Hematopoietic multipotent progenitor cell treated with erythropoietin and hydrocortisone succinate and interleukin-3 and kit ligand, for 4 days (in vitro differentiated cells): ENCODE measurements at places on chromosomes 6 and 20.

DNA sequence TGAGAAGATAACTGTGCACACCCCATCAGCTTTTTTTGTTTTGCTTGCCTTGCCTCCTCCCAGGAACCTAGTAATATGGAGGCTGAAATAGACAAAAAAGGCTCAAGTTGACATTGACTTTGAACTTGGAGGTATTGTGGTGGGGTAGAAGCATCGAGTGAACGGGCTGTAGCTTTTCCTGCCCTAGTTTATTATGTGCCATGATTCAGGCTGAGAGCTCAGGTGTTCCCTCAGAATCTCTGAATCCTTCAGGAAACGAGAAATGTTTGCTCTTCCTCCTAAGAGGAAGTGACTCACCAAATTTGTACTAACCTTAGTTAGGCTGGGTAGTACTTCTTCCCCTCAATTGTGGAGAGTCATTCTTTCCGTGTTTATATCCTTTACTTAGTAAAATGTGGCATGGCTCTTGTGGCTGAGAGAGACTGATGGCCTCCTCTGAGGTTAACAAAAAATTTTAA lies 98.8 kb downstream of the SASH1 start:
- DNase-seq = peak; percentile 15

DNA sequence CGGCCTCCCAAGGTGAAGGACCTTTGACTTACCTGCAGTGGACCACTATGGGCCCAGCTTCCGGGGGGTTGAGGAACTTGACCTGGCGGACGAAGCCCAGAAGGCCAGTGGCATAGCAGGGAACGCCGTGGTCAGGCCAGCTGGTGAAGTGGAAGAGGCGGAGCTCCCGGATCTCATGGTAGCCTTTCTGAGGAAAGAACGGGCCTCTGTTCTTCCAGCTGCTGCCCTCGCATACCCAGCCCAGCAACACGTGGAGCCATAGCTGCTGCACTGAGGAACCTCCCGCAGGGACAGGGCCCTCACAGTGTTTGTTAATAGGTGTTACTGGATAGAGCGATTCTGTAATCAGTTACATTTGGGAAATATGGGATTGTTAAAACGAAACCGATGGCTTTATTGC lies 492.1 kb upstream of the CHD6 start:
- DNase-seq = no peak

DNA sequence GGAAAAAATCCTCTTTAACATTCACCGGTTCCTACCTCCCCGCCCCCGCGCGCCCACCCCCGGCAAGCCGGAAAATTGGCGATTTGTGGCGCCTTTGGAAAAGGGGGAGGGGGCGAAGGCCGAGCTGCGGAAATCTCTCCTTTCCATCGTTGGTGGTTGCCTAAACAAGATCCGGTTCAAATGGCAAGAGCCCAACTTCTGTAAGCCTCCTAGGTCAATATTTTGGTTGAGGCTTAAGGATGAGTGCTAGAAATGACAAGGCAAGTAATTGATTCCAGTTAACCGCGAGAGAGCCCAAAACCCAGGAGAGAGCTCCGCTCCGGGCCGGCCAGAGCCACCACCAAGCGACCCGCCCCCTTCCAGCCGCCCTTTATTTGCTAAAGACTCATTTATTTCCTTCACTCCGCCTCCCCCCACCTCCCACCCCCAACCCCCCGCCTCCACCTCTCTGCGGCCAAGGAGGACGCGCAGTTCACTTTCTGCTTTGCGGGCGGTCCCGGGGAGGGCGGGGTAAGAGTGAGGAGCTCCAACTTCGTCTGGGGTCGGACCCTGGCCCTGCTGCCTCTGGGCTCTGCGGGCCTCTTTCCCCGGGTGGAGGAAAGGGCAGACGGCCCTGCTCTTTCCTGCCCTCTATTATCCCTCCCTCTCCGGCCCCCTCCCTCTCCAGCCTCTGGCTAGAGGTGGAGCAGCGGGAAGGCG lies 838 bp upstream of the NKX2-2 start:
- no peak for DNase-seq

DNA sequence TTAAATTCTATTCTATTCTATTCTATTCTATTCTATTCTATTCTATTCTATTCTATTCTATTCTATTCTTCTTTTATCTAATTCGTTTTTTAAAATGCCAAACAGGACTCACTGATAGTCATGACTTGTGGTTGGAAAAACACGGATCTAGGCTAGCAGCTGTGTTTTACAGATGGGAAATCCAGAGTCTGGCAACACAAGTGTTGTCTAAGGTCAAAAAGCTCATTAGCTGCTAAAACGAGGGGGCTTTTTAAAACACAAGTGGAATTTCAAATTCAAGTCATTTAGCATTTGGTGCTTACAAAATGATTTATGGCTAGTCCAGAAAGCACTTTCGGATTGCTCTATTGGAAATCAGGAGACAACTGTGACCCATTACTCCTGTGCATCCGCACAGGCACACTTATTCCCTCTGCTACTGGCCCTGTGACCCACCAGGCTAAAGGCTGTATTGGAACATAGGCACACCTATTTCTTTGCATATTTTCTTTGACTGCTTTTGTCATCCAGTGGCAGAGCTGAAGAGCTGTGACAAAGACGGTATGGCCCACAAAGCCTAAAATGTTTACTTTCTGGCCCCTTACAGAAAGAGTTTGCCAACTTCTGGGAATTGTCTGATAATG lies 17.8 kb upstream of the MLIP start:
- DNase-seq = no peak

DNA sequence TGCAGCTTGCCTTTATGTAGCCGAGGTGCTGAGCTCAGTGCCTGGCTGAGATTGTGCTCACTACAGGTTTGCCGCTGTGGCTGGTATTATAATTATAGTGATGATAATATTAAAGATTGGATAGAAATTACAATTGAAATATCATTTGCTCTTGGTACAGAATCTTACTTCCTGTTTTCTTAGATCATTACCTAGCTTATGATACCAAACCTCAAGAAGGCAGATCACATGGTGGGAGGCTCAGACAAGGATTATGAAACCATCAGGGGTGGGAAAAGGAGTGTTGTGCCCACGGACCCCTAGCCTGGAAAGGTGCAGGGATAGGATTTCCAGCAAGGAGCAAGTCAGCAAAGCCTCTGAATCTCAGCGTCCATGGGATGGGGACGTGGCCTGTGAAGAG lies 70.6 kb downstream of the IGF2R start:
- peak; percentile 19 for DNase-seq

DNA sequence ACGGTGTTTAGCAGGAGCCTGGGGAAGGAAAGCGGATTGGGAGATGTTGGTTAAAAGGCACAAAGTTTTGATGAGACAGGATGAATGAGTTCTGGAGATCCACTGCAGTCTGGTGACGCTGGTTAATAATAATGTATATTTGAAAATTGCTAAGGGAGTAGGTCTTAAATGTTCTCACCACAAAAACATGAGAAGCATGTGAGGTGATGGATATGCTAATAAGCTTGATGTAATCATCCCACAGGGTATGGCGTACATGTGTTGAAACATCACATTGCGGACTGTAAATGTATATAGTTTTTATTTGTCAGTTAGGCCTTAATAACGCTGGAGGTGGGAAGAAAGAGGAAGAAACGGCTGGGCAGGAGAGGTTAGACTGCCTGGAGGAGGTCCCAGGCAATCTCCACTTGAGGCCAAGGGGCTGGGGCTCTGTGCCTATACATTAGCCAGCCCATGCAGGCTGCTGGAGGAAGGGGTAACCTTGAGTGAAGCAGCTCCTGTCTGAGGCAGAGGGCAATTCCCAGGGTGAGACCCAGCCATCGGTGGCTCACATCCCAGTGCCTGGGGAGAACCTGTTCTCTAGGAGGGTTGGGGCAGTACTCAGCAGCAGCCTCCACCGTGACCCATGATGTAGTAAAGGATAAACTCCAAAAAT lies 188.2 kb upstream of the QKI start:
- no peak for DNase-seq

GRCh38 chr6:104187616-104188015 lies 672.1 kb downstream of the HACE1 start:
- DNase-seq = no peak

- DNase-seq = peak; percentile 94
Measured at GRCh38 chr6:14452567-14453527, 335.3 kb downstream of the CD83 start.

DNA sequence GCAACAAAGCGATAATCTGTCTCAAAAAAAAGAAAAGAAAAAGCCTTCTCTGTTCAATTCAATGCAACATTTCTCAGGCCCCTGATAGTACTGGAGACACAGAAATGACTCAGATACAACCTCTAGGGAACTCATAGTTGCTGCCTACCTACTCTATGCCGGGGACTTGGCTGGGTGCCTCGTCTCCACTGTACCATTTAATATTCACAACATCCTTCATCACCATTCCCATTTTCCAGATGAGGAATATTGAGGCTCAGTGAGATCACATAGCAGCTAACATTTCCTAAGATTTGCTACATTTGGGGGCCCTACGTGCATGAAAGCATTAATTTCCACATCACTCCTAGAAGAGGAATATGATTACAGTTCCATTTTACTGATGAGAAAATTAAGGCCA lies 7.5 kb downstream of the NOL4L start:
- no peak for DNase-seq

GRCh38 chr6:109579361-109579760 lies 96.3 kb upstream of the ZBTB24 start:
- no peak for DNase-seq
